Stimulated activated CD4-positive, alpha-beta T cell treated with anti-CD3 and anti-CD28 coated beads, Interleukin-1b, Interleukin-23, amount 100 ng/mL, for 1 hour (primary cell): ENCODE measurements at places on chromosomes 1 and 21.

DNA sequence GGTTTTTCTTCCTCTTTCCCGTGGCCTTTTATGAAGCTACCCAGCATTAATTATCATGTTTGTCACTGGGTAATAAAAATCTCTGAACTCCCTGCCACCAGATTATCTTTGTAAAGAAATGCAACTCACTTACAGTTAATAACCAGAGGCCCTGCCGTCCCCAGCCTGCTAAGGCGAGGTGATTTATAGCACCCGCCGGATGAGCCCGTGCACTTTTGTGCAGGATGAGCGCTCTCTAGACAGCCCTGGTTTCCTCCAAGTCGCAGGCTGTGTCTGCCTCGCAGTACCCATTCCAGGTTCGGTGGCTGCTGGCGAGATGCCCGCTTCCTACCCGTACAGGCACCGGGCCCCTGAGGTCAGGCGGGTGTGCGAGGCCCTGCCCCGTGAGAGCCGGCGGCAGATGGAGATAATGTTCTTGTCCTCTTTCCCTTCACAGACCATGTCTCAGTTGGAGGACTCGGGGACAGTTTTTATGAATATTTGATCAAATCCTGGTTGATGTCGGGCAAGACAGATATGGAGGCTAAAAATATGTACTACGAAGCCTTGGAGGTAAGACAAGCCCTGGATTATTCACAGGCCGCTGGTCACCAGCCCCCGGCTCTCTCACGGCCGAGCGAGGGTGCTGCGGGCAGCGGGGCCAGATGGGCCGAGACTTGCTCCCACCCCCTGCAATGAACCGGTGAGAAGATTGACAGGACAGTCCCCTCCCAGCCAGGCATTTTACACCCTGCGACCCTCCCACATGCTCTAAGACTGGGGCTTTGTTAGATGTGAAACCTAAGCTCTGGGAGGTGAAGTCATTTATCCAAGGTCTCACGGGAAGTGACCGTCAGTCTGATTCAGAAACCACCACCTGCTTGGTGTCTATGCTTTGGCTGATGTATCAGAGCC, 28.5 kb upstream of the SELENON start:
- no peak for DNase-seq

- no peak for DNase-seq
These were observed 10.8 kb upstream of the DUSP12 start for GRCh38 chr1:161738627-161739287.

DNA sequence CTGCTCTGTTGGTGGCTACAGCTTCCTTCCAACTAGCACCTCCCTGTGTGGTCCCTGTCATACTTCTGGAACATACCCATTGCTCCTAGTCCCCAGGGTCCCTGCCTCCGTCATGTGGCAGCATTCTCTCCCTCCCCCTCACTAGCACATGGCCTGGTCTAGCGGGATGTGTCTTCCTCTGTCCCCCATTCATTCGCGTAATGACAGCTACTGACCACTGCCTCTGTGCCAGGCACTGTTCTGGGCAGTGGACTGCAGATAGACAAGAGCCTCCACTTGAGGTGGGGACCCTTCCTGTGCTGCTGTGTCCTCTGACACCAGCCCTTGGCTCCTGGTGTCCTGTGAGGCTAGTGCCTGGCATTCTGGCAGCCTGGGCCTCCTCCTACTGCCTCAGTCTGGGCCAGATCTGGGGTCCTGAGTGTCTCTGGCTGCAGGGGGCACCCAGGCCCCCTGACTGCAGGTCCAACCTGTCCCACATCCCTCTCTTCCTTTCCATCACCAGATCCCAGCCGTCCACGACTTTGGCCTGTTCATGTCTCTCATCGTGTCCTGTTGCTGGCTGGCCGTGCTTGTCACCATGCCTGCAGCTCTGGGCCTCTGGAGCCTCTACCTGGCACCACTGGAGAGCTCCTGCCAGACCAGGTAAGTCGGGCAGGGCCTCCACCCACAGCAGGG, 38.1 kb downstream of the DISP3 start:
- DNase-seq: no peak

GRCh38 chr1:91724231-91724630, 161.7 kb downstream of the TGFBR3 start:
- no peak for DNase-seq

DNA sequence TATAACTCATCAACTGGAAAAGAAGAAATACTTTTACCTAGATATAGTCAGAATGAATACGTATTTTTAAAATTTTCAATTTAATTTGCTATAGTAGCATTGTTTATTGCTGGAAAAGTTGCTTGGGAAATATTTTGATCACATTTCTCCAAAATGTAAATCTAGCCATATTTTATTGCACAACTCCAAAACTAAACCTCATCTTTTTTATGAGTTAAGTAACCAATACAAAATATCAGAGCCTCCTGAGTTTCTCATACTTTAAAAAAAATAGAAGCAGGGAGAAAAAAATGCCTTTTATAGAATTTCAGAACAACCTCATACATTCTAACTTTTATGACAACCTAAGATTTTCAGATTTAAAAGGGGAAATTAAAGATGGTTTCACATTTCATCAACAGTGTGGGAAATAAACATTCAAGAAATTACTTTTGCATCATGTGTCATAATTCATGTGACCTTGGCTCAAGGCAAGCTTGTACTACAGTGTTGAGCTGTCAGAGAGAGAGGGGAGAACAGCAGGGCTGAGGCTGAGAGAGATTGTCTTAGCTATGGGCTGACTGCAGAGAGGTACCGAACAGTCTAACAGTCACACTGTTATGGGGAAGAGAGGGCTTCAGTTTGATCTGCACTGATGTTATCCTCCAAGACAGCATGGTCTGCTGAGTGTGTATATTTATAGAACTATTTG, 519.0 kb downstream of the LTN1 start:
- no peak for DNase-seq

- DNase-seq: no peak
These were observed 123.9 kb upstream of the KRTAP19-8 start for GRCh38 chr21:31162079-31162699.

DNA sequence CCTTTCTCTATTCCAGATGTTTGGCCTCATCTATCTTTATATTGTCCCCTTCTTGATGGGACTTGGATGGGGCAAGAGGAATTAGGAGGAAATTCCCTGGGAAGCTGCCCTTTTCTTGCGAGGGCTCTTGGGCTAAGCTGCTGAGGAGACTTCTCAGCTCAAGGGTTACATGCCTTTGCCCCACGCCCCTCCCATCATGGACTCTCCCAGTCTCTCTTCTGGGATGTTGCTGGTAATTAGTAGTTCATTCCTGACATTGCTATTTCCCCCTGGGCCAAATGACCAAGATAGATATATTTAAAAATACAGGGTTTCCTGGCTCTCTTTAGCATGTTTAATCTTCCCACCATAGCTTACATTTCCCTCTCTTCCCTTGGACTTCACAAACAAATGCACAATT, 90.6 kb upstream of the RALGPS2 start:
- no peak for DNase-seq

- no peak for DNase-seq
These were observed 33.5 kb downstream of the PROX1 start for GRCh38 chr1:214021321-214021720.

- no peak for DNase-seq
These were observed 262.7 kb upstream of the RGS18 start for GRCh38 chr1:191895462-191896058.

DNA sequence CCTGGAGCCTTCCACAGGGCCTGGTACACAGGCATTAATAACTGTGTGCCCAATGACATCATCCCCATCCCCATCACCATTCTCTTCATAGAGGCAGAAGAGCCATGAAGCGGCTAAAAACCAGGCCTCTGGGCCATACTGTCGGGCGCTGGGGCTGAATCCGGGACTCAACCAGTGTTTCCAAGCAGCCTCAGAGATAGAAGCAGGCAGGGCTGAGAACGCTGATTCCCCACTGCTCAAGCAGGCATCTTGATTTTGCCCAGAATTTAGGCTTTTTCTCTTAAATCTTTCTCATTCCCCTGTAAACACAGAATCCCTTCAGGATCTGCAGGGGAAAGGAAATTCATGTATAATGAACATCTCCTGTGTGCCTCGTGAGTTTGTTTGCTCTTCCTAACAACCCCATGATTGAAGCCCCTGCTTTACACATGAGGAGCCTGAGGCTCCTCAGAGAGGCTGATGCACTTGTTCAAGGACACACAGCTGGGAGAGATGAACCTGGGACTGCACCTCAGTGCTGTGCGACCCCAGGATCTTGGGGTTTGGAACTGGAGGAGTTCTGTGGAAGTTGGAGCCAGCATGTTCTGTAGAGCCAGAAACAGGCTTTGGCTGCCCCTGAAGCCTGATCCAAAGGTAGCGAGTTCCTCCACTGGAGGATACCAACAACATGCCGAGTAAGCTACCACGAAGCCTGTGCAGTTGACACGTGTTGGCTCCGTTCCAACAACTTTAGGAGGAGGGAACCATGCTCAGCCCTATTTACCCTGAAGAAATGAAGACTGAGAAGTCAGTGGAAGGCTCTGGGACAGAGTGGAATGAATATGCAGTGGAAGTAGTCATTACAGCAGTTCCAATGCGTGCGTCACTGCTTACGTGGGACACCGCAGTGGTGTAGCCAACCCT, 55.5 kb downstream of the EDN2 start:
- DNase-seq: no peak

DNA sequence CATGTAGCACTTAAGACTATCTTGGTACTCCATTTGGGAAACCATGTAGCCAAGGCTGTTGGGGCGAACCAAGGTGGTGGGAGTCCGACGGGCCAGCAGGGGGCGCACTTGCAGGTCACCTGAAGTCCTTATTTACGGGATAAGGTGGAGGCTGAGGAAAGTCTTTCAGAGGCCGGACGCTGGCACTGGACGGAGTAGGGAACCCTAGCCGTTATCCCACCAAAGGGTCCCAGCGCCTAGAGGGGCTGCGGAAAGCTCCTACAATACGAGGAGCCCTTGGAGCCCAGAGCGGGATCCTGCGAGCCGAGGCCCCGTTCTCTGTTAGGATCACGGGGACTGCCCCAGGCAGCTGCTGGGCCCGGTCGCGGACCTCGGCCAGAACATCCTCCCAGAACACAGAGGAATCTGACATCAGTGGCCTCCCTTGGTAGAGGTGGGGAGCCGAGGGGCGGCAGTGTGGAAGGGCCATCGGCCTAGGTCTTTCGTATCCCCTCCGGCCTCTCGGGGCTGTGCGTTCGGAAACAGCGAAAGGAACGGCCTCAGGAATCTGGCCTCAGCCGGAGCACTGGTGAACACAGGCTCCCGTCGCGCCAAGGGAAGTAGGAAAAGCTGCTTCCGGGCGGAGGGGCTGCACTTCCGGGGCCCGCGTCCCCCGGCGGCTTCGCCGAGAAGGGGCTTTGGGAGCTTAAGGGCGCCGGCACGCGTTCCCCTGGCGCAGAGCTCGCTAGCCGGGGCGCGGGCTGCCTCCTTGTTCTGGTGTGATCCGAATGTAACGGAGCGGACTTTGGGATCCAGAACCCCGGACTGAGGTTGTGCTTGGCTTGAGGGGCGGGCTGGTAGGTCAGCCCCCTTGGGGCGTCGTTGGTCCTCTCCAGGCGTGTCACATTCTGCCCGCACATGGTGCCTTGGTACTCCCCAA, 29.9 kb upstream of the RPTN start:
- DNase-seq: peak; percentile 53

GRCh38 chr1:52348704-52349300, 17.2 kb downstream of the CC2D1B start:
- DNase-seq: no peak

DNA sequence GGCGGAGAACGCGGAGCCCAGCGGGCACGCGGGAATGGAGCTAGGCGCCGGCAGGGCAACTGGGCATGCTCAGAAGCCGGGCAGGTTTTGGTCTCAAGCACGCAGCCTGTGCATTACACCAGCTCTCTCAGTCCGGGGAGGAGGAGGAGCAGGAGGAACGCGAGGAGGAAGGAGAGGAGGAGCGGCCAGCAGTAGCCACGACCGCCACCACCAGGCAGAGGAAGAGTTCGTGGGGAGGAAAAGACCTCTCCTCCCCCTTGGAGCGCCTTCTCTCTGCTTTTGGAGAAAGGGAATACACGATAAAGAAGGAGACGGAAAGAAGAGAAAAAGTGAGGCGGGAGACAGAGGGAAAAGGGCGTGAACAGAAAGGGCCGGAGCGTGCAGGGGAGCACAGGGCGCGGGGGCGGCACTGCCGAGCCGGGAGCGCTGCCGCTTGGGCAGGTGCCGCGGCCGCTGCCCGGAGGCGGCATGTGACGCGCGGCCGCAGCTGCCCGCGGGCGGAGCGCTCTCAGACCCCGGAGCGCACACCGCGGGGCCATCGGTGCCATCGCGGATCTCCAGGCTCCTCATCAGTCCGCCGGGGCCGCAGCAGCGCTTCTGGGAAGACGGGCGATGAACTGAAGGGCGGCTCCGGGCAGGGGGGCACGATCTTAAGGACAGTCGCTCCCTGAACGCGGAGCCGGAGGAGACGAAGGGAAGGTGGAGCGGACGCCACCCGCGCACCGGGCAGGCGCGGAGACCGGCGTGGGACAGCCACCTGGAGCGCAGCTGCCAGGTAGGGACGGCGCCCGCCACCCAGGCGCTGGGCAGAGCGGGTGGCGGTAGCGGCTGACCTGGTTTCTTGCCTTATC, at the start of gene CHRM3:
TSS of gene CHRM3 (plus strand) at position 116 of the 851 bp plus-strand sequence. CDS start 520,884 bp downstream, outside the sequence.
- DNase-seq: no peak

DNA sequence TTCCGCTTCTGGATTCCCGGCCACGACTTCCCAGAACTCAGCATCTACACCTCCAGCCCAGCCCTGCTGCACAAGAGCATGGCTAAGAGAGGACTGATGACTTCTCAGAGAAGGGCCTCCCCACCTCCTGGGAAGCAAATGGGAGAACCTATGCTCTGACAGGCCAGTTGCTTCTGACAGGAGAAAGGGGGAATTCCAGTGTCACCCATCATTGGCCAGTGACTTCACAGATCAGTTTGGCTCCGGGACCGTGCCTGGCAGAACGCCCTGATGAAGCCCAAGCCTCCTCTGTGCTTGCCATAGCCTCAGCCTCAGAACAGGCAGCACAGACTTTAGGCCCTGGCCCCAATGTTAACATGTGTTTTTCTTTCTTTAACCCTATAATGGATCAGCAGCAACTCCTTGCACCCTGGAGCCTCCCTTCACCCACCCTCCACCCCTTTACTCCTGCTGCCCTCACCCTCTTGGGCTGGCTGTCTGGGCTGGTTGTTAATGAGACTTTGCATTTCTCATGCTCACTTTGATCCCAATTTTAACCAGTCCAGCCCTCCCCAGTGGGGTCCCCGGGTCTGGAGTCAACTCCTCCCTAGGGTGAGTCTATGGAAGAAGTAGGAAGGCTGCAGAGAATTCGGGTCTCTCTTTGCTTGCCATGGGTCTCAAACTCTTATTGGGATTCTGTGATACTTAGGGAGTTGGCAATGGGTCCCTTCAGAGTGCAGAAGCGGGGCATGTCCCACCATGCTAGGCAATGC, 42.7 kb upstream of the SLC30A1 start:
- DNase-seq: no peak

- DNase-seq: no peak
These were observed 271.3 kb downstream of the PTBP2 start for GRCh38 chr1:96992871-96993270.

DNA sequence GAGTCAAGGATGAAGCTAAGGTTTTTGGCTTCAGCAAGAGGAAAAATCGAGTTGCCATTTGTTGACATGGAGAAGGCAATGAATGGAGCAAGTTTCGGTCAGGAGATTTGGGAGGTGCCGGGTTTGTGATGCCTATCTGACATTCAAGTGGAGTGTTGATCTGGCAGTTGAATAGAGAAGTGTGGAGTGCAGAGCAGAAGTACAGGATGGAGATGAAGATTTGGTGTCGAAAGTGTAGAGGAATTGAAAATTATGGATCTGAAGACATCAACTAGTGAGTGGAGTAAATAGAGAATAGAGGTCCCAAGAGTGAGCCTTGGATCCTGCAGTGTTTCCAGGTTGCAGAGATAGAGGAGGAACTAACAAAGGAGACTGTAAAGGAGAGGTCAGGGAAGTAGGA, 25.9 kb downstream of the CITED4 start:
- no peak for DNase-seq
